ENCODE measurements at places on chromosomes 2 and 18. TPM values are rescaled to one million over a fixed set of nuclear protein-coding genes. Genes with fewer than 3 reads are reported as not detected.

- DNase-seq = no peak
Observed at GRCh38 chr2:127826047-127826446, 15.1 kb upstream of the WDR33 start.

DNA sequence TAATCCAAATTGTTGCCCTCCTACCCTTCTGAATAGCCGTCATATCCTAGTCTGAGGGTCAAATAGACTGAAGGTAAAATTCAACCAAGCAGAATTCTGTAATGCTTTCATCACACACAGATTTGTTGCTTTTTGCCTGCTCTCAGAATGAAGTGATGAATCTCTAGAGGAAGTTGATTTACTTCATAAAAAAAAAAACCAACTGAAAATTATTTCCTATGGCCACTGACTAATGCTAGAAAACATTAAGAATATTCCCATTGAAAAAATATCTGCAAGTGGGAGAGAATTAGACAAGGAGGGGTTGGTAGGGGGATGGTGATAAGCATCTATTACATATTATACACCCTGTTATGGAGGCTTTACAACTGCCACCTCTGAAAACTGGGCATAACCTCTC, 2.3 kb upstream of the IL1RL2 start:
- DNase-seq = no peak

DNA sequence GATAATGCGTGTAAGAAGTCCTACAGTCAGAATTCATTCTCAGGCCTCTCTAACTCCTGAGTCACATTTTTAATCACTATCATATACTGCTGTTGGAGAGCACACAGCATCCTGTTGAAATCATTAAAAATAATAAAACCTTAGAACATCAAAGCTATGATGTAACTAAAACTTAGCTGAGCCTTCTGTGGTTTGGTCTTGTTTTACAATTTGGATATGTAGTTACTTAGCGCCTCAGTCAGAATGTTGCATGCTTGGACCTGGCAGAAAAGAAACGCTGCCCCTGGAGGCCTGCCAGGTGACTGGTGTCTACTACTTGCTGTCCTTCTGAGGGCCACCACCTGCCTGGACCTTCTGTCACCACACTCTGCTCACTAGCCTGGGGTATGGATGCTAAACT, 261.1 kb upstream of the RASGRP3 start:
- no peak for DNase-seq

- no peak for DNase-seq
Observed at GRCh38 chr2:208361077-208361441, 45.5 kb upstream of the PTH2R start.

The PRKD3 gene
- 42.1 TPM for total RNA-seq

- DNase-seq = no peak
Observed at GRCh38 chr2:39732482-39732881, 46.6 kb downstream of the THUMPD2 start.

The TMEM247 gene
- not detected for total RNA-seq

The NOSTRIN gene
- not detected for total RNA-seq

- DNase-seq = no peak
Observed at GRCh38 chr2:445896-446295, 158.0 kb upstream of the ALKAL2 start.
